SK-N-SH (cell line): ENCODE measurements at places on chromosomes 7 and 10.

DNA sequence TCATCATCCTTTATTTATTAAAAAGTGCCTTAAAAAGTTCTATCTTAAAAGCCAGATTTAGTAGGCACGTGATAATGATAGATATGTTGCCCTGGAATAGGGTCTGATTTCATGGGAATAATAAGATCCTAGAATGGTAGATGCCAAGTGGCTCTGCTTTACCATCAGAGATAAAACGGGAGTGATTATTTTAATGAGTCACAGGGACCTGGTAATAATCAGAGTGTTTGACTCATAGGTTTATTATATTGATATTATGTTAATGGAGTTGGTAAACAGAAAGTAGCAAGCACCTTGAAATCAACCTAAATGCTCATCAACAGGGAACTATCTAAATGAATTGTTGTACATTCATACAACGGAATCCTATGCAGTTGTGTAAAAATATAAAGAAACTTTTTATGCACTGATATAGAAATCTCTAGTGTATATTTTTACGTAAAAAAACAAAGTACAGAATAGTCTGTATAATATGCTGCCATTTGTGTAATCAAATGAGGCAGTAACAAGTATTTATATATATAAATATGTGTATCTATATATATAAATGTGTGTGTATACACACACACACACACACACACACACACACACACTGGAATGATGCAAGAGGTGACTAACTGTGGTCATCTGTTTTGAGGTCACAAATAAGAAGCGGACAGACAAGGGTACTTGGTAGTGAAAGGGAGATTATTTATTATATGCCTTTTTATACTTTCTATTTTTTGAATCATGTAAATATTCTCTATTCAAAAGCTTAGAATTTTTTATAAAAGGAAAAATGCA is 78.6 kb upstream of the DYNC1I1 start:
- no peak for DNase-seq

DNA sequence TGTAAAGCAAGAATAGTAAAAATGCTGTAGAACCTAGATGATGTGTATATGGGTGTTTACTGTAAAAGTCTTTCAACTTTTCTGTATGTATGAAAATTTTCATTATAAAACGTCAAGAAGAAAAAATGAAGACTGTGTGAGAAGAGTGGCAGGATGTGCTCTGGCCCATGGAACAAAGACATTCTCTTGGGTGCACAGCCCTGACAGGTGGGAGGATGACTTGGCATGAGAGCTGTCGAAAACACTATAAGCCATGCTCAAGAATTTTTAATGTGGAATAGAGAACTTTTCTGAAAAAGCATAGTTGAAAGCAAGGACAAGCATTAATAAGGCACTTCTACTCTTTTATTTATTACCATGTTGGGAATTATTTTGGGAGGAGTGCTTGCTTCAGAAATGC is 184.1 kb upstream of the PRR15 start:
- no peak for DNase-seq

GRCh38 chr10:100509241-100509840 is 10.3 kb downstream of the SEC31B start:
- no peak for DNase-seq

DNA sequence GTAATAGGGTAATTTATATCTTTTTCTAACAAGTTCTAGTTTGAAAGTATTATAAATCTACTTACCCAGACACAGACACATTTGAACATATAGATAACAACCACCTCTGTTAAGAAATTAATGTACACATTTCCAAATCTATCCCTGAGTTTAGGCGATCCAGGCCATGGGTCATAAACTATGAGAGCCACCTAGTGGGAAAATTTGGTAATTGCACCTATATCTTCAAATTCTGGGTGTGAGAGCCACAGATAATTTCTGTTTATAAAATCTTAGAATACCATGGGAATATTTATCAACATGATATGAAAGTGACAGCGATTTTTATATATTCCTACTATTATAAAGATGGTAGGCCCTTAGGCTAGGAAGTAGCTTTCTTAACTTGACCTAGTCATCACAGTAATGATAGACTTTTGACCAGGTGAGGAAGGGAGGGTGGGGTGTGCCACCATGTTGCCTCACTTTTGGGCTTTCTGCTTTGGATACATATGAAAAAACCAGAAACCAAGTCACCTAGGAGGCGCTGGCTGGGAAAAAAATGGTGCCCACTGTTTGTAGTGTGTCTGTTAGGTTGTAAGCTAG is 8.0 kb upstream of the EPHA1 start:
- peak; percentile 82 for DNase-seq

- DNase-seq, result no peak
Observed at GRCh38 chr7:14095233-14095950, 105.9 kb upstream of the ETV1 start.

- no peak for DNase-seq
Observed at GRCh38 chr7:94888551-94888950, 18.8 kb upstream of the PPP1R9A start.

- DNase-seq, result peak; percentile 96
Observed at GRCh38 chr7:41705109-41705901, 2.4 kb upstream of the INHBA start.

GRCh38 chr7:80619741-80620140 is 18.7 kb upstream of the CD36 start:
- no peak for DNase-seq

GRCh38 chr7:29342761-29343160 is 148.2 kb downstream of the CHN2 start:
- DNase-seq, result no peak

- DNase-seq, result peak; percentile 34
Observed at GRCh38 chr7:151494298-151495284, 25.1 kb downstream of the RHEB start.

- DNase-seq, result no peak
Observed at GRCh38 chr7:42068554-42069280, 168.3 kb downstream of the GLI3 start.

DNA sequence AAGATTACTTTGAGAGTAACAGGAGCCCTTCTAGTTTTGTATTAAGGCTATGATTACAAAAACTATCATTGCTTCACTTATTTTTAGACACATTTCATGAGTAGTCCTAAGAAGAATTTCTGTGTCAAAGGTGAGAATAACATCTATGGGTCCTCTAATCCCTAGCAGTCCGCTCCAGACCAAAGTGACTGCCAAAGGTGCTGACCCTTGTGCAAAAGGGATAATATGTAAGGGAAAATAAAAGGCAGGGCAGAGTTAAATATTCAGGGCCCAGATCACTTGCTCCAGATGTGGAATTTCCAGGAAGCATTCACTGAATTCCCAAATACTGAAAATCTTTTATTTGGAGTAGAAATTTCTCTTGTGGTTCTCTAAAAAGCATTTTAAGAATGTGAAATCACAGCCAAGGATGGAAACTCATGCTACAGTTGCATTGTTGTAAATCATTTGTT is 29.3 kb downstream of the RHOBTB1 start:
- DNase-seq, result no peak

DNA sequence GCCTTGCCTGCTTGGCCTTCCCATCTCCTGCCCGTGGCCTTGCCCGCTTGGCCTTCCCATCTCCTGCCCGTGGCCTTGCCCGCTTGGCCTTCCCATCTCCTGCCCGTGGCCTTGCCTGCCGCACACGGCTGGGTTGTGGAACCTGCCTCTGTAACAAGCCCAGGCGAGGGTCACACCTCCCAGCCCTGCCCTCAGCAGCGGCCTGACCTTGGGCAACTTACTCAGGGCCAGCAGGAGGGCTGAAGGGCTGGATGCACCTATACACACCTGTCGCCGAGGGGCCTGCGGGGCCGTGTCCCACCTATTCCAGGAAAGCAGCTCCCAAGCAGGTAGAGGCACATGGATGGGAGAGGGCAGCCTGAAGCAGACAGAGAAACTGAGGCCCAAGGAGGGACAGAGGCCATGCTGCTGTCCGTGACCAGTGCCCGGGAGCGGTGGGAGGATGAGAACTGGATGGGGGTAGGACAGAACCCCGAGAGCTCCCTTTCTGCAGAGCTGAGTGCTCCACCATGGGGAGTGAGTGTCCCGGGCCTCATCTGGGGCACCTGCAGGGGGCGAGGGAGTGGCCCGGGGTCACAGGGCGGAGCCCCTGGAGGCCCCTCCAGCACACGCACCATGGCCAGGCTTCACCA is 277.6 kb downstream of the ELFN1 start:
- DNase-seq, result no peak

- DNase-seq, result no peak
Observed at GRCh38 chr10:44282626-44283300, 102.1 kb downstream of the CXCL12 start.

DNA sequence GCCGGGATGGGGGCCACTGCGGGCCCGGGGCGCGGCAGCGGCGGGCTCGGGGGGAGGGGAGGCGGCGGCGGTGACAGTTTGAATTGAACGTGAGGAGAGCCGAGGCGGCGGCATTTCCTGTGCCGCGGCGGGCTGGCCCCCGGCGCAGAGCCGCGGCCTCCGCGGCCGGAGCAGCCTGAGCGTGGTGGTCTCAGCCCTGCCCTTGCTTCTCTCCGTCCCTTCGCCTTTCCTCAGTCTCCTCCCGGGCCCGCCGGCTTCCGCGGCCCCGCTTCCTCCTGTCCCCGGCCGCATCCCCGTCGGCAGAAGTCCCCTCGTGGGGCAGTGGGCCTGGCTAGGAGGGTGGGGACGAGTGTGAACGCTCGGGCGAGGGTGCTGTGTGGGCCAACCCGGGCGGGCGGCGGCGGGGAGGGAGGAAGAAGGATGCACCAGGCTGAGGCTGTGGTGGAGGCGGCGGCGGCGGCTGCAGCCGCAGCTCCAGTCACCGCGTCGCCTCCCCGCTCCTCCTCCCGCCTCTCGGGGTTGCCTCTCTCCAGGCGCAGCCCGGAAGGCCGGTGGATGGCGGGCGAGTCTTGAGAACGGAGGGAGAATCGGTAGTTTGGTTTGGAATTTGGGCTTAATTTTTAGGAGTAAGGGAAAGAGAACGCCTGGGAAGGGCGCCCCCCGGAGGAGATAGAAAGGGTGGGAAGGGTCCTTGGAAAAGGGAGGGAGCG is 690 bp downstream of the SEPTIN7 start:
- DNase-seq, result peak; percentile 85

DNA sequence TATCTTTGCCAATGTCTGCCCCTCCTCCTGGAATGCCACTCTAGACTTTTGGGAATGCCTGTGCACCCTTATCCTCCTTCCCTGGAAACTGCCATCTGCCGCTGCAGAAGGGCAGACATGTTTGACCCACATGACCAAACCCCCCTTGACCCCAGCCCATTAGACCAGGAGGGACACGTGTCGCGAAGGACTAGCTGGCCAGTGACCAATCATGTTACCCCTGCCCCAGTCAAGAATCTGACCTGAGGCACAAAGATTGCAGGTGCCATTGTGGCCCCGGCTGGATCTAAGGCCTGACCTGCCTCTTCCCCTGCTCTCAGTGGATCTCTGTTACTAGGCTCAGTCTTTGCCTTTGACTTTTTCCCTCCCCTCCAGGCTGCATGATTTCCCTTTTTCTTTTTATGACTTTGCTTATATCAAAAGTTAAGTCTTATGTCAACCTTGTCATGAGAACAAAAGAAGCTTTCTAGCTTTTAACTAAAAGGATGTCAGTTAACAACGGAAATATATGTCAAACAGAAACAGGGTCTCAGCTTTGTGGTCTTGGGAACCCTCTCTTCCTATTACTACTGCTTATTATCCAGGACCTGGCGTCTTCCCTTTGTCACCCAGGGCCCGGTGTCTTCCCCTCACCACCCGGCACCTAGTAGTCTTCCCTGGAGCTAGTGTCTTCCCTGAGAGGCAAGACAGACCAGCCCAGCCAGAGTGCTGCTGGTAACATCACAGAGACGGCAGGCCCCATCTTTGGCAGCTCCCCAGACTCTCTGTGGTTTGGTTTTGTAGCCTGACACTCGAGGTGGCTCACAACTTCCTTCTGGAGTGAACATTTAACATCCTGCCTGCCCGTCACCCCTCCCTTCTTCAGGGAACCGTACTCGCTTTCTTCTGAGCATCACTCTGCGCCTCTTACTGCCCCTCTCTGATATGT is 24.4 kb upstream of the PPIF start:
- no peak for DNase-seq

DNA sequence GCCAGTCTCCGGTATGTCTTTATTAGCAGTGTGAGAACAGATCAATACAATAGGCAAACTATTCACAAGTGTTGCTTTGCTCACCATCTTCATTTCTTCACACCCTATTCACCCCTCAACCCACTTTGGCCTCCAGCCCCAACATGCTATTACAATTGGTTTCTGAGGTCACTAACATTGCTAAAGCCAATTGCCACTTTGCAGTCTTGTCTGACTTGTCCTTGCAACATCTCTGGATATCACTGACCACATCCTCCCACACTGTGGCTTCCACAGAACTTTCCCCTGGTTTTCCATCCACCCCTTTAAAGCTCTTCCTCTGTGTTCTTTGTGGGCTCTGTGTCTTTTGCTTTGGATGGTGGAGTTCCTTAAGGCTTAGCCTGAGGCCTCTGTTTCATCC is 5.2 kb upstream of the APBB1IP start:
- no peak for DNase-seq

DNA sequence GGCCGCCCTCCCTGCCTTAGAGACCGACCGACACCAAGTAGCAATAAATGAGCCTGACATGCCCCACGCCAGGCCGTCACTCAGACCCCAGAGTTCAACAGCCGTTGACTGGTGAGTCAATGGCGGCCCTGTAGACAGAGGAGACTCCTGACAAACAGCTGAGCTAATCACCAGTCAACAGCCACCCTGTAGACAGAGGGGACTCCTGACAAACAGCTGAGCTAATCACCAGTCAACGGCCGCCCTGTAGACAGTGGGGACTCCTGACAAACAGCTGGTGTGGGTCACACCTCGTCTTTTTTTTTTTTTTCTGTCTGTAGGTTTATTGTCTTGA is 16.9 kb upstream of the KNDC1 start:
- DNase-seq, result no peak

- DNase-seq, result no peak
Observed at GRCh38 chr10:49302088-49302487, 3.1 kb downstream of the C10orf71 start.

- DNase-seq, result no peak
Observed at GRCh38 chr7:44059219-44060090, 5.9 kb downstream of the PGAM2 start.

GRCh38 chr7:21338728-21339164 is 89.1 kb upstream of the SP4 start:
- no peak for DNase-seq

DNA sequence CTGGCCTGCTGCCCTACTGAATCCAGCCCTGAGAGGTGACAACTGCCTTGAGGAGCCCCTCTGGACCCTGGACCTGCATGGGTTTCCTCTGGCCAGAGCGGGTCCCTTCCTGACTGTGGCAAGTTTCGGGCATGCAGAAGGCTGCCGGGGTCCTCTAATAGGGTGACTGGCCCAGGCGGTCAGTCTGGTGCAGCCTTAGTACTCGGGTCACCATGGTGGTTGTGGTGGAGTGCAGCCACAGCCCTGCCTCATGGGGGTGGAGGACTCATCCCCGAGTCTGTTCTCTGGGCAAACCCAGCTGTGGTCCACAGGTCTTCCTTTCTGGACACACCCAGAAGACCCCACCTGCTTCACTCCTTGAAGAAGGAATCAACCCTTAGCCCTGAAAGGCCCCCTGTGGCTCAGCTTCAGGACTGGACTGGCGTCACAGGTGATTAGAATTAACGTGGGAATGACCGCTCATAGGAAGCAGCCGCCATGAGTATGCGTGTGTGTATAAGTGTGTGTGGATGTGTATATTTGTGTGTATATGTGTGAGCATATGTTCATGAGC is 28.7 kb downstream of the RAMP3 start:
- no peak for DNase-seq

- DNase-seq, result peak; percentile 43
Observed at GRCh38 chr10:18886102-18886501, 162.5 kb upstream of the MALRD1 start.

GRCh38 chr7:822692-823276 is 9.5 kb upstream of the SUN1 start:
- DNase-seq, result no peak
